ENCODE measurements at places on chromosomes 3 and 15.

DNA sequence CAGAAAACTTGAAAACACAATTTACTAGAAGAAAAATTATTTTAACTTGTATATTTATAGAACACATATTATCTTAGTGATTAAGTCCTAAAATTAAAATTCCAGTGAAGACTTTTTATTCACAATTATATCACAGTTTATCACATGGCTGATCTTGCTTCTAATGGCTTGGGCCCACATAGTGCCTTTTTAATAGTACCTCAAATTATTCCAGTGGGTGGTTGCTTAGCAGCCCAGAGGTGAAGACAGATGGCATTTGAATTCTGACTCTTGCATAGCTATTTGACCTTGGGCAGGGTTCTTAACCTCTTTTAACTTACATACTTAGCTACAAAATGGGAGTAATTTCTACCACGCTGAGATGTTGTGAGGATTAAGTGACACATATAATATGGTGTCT is 214.7 kb upstream of the SGO1 start:
- no peak for DNase-seq

- peak; percentile 14 for DNase-seq
Observed at GRCh38 chr3:62332835-62333244, 40.5 kb downstream of the FEZF2 start.

- DNase-seq = no peak
Observed at GRCh38 chr3:18135060-18135814, 289.9 kb downstream of the SATB1 start.

- no peak for DNase-seq
Observed at GRCh38 chr3:37198996-37199395, 24.6 kb upstream of the LRRFIP2 start.

- DNase-seq = no peak
Observed at GRCh38 chr3:36804295-36805055, 40.1 kb upstream of the DCLK3 start.

- DNase-seq = no peak
Observed at GRCh38 chr3:56612146-56612545, 55.2 kb downstream of the CCDC66 start.

DNA sequence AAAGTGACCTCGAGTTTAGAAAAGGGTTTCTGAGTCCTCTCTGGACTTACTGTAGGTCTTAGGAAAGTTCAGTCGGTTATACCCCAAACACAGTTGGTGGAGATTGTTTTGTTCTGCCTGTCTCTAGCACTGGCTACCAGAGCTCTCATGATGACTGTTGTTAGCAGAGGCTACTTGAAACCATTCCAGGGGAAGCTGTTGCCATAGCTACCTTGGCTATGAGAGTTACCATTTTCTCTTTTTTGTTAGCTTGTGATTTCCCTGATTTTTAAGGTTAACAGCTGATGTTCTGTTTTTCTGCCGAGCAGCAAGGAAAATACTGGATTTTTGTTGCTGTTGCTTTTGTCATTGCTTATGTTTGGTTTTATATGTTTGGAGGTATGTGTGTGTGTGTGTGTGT is 26.7 kb downstream of the ABHD2 start:
- DNase-seq = no peak

DNA sequence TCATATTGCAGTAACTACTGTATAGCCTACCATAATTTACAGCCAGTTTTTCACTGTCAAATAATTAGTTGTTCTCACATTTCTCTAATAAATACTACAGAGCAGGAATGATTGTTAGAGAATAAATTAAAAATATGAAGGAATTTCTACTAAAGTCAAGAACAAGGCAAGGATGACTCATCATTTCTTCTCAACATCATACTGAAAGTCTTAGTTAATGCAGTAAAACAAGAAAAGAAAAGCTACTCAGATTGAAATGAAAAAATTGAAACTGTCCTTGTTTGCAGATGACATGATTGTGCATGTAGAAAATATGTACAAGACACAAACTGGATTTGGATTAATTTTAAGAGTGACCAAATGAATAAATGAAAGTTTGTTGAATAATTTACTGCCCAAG is 608.2 kb downstream of the NSUN3 start:
- DNase-seq = no peak

DNA sequence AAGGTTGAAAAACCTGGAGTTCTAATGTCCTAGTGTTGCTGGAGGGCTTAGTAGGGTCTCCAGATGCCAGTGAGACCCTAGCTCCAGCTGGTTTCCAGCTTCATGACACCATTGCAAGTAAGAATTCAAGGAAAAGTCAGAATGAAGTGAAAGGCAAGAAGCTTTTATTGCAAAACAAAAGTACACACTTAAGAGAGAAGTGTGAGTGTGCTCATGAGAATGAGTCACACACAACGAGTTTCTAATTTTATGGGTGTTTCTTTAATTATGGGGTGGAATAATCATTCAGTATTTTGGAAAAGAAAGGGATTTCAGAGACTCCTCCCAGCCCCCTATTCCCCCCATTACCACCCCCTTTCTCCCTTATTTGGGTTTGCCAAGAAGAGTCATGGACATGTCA is 24.6 kb upstream of the ZNF502 start:
- no peak for DNase-seq

- DNase-seq = no peak
Observed at GRCh38 chr15:60614028-60614427, 135.1 kb upstream of the ICE2 start.

DNA sequence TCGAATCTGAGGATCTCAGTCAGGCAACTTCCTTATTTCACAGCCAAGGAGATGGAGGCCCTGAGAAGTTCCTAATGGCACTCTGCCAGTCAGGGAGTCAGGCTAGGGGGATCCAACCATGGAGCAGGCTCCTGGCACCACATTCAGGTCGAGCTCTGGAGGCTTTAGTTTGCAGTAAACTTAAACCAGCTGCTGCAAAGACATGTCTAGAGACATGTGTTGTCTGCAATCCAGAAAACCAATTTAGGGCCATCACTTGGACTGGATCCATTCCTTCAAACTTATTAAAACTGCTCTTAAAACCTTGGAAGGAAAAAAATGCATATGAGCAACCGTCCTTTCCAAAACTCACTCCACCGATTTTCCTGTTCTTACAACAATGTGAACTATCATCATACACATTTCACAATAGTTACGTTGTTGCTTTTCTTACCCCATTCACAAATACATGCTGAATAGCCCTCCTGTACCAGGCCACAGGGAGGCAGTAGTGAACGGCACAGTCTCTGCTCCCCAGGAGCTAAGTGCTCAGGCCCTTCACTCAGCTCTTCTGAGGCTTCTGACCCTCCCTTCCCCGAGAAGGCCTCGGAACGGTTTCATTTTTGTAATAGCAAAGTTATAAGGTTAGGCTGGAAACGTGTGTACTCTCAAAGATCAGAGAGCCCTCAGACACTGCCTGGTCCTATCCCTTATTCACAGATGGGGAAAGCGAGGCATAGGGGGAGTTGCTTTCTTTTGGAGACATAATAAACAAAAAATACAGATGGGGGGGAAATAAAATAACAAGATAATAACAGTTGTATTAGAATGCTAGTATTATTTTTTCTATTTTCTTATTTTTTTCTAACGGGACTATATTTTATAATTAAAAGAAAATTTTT is 20.1 kb downstream of the RFT1 start:
- peak; percentile 24 for DNase-seq

DNA sequence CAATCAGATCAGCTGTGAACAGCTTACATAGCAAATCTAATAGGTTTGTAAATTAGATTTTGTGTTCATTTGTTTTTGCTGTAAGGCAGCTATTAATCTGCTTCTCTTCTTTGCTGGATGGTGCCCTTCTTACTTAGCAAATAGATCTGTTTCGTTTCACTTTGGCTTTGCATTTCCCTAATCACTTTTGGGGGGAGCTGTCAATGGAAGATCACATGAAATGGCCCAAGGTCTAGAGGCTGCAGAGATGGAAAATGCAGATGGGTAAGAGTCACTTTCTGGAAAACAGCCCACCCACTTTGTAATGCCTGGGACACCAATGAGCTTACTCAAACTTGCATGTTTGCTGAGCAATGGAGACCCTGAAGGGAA is 36.4 kb downstream of the ST8SIA2 start:
- DNase-seq = no peak

- DNase-seq = peak; percentile 34
Observed at GRCh38 chr3:182626484-182627467, 166.5 kb upstream of the ATP11B start.

DNA sequence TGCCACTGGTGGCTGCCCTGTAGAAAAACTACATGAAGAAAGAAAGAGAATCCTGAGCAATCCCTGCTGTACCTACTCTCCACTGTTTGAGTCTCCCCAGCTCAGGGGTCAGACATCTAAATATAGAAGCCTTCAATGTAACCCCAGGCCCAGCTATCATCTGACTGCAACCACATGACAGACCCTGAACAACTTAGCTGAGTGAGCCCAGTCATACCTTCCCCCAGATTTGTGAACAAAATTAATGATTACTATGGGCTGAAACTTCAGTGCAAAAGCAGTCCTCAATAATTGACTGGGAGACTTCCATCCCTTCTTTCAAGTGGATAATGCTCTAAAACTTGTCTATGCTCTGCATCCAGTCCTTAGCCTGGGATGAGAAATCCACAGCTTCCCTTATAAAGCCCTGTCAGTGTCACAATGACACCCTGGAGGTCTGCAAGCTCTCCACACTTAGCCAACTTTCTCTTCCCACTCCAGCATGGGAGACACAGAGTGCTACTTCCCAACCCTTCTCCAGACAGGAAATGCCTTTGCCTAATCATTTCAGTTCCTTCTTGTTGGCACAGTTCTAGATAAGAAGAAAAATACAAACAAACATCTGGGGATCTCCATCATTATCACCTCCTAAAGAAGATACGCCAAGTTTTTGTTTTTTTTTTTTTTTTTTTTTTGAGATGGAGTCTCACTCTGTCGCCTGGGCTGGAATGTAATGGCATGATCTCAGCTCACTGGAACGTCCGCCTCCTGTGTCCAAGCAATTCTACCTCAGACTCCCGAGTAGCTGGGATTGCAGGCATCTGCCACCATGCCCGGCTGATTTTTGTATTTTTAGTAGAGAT is 198.5 kb upstream of the GADL1 start:
- DNase-seq = no peak

All from Calu3 (cell line).